BE2C (cell line): ENCODE measurements at places on chromosomes 4 and X.

DNA sequence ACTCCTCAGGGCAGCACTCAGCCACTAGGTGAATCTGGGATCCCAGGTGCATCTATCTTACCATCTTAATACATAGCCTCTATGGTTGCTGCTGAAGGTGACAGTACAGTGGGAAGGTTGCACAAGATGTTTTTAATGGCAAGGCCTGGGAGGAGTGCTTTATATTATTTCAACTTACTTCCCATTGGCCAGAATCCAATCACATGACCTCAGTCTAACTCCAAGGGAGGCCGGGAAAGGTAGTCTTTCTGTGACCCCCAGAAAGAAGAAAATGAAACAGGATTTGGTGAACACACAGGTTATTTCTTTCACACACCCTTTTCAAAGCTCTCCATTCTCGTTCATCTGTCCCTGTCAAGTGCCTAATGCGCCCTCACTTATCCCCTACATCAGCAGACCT lies 189.1 kb upstream of the ATP6AP2 start:
- no peak for DNase-seq

- no peak for DNase-seq
Measured at GRCh38 chrX:38701073-38701472, 100.2 kb upstream of the MID1IP1 start.

GRCh38 chrX:67523932-67524331 lies 19.9 kb upstream of the AR start:
- no peak for DNase-seq

GRCh38 chrX:154417157-154417556 lies 5.8 kb downstream of the TAFAZZIN start:
- peak; percentile 80 for DNase-seq

- DNase-seq, result no peak
Measured at GRCh38 chr4:53463340-53463739, 85.9 kb downstream of the FIP1L1 start.

GRCh38 chr4:150237110-150237872 lies 159.0 kb downstream of the DCLK2 start:
- no peak for DNase-seq

- no peak for DNase-seq
Measured at GRCh38 chr4:139416073-139416673, 37.7 kb upstream of the RAB33B start.

DNA sequence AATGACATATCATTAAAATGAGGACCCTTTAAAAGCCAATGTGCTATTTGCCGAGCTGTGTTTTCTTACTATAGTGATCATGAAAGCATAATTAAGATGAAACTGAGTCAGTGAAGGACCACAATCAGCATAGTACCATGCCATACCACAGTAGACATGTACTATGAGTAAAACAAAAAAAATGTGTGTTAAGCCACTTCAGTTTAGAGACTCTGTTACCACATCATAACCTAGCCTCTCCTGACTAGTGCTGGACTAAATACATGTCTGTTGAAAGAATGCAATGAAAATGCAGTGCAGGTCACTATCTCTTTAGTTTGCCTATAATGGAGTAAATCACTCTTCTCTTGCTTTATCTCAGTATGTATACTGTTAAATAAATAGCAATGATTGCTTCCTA lies 12.3 kb upstream of the DDX53 start:
- no peak for DNase-seq

DNA sequence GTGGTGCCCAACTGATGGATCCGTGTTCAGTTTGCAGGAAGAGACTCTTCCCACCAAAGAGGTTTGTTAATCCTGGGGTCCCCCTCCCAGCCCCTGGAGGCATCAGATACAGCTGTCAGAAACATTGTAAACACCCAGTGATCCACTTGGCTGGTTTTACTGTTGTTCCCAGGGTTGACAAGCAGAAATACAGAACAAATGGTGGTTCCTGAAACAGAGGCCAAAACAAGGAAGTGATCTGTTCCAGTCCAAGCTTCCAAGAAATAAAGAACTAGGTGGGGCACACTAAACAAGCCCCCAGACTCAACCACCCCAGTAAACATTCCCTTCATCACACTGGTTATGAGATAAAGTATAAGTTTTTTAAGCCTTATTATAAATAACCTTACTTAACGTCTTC lies 1.4 kb downstream of the TMLHE start:
- DNase-seq, result no peak

GRCh38 chr4:118783887-118784286 lies 52.0 kb downstream of the SEC24D start:
- peak; percentile 25 for DNase-seq

- DNase-seq, result no peak
Measured at GRCh38 chrX:134183665-134184064, 53.3 kb upstream of the CCDC160 start.

DNA sequence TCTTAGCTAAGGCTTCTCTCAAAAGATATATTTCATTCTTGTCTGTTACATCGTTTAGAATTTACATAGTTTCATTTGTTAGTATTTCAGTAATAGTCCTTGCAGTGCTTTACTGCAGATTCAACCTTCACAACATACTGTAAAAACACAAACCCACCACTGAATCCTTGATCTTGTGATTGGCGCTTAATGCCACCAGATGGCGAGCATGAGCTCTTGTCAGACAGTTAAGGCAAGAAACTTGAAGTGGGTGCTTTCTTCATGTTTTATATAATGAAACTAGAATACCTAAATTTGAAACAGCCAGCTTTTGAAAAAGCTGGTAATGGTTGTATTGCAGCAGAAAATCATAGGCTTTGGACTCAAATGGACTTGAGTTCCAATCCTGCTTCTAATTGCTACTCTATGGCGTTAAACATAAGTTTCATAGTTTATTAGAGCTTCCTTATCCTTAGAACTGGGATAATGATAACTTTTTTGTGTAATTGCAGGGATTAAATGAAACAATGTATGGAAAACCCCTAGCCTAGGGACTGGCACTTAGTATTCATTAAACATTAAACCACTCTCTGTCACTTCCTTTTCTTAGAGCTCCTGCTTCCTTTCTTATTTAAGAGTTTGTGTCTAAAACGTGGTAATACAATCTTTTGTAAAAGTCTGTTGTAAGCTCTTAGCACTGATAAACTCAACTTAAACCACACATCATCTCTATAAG lies 95.1 kb downstream of the USP9X start:
- DNase-seq, result peak; percentile 34

DNA sequence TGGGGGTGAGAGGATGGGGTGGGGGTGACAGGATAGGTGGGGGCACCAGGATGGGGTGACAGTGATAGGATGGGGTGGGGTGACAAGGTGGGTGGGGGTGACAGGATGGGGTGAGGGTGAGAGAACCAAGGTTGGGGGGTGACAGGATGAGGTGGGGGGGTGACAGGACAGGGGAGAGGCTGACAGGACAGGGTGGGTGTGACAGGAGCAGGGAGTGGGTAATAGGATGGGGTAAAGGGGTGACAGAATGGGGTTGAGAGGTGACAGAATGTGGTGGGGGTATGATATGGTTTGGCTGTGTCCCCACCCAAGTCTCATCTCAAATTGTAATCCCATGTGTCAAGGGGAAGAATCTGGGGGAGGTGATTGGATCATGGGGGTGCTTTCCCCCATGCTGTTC lies 26.0 kb downstream of the RNF212 start:
- DNase-seq, result no peak

DNA sequence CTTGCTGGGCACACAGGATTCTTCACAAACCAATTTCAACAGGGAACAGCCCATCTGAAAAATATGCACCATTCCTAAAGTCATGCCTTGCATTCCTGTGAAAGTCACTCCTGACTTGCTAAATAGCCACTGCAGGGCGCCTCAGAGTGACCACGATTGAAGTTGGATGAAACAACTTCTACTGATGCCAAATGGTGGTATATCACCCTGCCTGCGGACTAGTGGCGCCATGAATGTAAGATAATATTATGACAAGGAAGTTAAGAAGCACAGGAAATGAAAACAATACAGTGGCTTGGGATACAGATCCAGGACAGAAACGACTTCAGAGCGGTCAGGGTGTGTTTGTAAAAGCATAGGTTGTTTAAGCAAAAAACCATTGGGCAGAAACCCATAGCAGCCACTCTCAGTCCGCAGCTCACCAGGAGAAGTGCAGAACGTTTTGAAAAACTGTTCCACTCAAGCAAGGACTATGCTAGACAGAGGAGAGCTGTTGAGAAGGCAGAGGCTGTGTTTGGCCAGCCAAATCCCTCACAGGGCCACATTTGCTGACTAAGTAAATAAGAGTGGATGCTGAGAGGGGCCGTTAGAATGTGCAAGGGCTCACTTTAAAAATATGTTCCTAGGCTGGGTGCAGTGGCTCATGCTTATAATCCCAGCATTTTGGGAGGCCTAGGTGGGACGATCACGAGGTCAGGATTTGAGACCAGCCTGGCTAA lies 250.4 kb downstream of the PTTG2 start:
- no peak for DNase-seq

GRCh38 chr4:76381986-76382385 lies 39.0 kb downstream of the CCDC158 start:
- DNase-seq, result no peak

GRCh38 chr4:163544407-163545038 lies 50.0 kb downstream of the TMA16 start:
- DNase-seq, result peak; percentile 76

DNA sequence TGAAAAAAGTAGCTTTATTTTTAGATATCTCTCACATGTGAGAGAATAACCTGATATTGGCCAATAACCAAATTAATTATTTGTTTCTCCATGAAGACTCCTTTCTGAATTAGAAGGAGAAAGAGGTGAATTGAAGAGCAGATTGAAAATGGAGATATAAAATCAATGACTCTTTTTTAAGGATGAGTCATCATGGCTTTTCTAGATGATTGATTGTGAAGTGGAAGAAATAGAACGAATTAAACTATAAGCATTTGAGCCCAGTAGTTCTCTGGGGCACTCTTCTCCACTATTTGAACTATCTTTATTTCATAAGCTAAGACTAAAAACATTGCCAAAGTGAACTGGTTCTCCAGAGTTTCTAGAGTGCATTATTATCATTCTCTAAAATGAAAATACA lies 137.2 kb upstream of the EDNRA start:
- DNase-seq, result no peak

DNA sequence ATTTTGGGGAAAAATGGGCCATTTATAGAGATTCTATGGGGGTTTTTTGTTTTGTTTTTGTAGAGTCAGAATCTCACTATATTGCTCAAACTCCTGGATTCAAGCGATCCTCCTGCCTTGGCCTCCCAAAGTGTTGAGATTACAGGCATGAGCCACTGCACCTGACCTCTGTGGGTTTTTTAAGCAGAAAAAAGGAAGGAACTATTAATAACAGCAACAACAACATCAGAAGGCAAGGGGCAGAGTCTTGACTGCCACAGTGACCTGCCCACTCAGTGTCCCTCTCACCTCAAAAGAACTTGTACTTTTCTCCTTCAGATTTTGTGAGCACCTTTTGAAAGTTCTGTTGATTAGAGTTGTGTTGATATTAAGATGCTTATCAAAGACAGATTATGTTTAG lies 48.1 kb downstream of the FNIP2 start:
- DNase-seq, result no peak

DNA sequence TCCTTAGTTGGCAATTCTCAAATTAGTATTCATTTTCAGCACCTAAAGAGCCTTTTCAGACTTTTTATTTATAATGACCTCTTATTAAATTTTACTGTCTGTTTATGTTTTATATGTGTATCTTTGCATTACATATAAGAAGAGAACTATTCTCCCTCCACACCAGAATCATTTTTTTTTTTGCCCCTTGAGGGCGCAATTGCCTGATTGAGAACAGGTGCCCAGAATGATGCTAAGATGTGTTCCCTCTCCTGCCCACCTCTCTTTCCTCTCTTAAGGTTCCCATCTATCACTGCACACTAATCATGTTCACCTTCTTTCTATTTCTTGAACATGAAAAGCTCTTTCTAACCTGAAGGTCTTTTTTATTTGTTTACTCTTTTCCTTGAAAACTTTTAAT lies 44.2 kb upstream of the ADAM29 start:
- DNase-seq, result peak; percentile 28
